ENCODE measurements at places on chromosomes 12 and 14. TPM values are rescaled to one million over a fixed set of nuclear protein-coding genes. Genes with fewer than 3 reads are reported as not detected.

The PTMS gene
- 50.8 TPM for total RNA-seq

The CATSPERB gene
- 1.4 TPM for total RNA-seq

The RFX4 gene
- not detected for total RNA-seq

The ACOT4 gene
- total RNA-seq, result 0.68 TPM

The RAPGEF3 gene
- total RNA-seq, result 2.0 TPM

The HNRNPC gene
- total RNA-seq, result 1,200 TPM

The IPO8 gene
- 28.7 TPM for total RNA-seq

The CCDC184 gene
- total RNA-seq, result not detected

The DTD2 gene
- total RNA-seq, result 45.5 TPM

The SNRPF gene
- total RNA-seq, result 12.9 TPM

The SLC10A1 gene
- not detected for total RNA-seq

The SERPINA5 gene
- total RNA-seq, result not detected

The FAM222A gene
- total RNA-seq, result 0.34 TPM

The RPS6KL1 gene
- 9.6 TPM for total RNA-seq

The EIF2B1 gene
- 51.8 TPM for total RNA-seq

The C1S gene
- 3.1 TPM for total RNA-seq

The CPNE6 gene
- total RNA-seq, result not detected

The BBS10 gene
- total RNA-seq, result 14.2 TPM

The FBLN5 gene
- total RNA-seq, result 0.34 TPM

The FLRT2 gene
- 14.4 TPM for total RNA-seq

The HCAR1 gene
- not detected for total RNA-seq

The GARIN6 gene
- total RNA-seq, result not detected

The TAS2R43 gene
- not detected for total RNA-seq

The RNASE8 gene
- not detected for total RNA-seq

The PRH2 gene
- total RNA-seq, result not detected

The PRB2 gene
- not detected for total RNA-seq

The NTS gene
- not detected for total RNA-seq

The AICDA gene
- total RNA-seq, result not detected

The OAS1 gene
- total RNA-seq, result 5.1 TPM

The PMCH gene
- not detected for total RNA-seq

The KRT86 gene
- 0.07 TPM for total RNA-seq

The GLS2 gene
- total RNA-seq, result 7.2 TPM

The MOK gene
- total RNA-seq, result 2.4 TPM
